ENCODE measurements at places on chromosomes 12 and 14.

- DNase-seq: no peak
Measured at GRCh38 chr14:98945611-98946570, 326.1 kb downstream of the BCL11B start.

DNA sequence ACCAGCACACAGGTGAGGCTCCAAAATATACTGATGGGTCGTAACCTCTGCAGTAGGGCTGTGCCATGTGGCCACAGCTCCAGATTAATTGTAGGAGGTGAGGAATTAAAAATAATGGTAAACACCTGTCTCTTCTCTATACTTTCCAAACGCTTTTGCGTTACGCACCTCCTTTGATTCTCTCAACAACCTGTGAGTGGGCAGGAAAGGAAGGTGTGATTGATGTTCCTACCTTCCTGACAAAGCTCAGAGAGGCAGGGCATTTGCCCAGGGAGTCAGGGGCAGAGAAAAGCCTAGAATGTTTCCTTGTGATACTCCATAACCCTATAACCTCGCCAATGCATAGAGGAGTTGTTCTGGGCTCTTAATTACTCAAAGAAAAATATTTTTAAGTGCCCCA is 124.9 kb downstream of the PRMT8 start:
- DNase-seq: no peak

- no peak for DNase-seq
Measured at GRCh38 chr12:132437943-132438700, 51.8 kb upstream of the FBRSL1 start.

DNA sequence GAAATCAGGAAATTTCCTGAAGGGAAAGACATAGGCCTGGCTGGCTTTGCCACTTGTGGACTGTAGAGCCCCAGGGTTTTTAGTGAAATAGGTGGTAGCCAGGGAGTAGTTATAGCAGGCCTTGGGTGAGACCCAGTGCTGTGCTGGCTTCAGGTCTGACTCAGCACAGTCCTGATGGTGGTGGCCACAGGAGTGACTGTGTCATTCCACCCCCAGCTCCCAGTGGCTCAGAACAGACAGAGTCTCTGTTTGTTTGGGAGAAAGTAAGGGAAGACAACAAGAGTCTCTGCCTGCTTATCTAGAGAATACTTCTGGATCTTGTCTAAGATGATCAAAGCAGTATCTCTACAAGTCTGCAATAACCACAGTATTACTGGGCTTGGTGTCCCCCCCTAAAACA is 27.5 kb upstream of the OR6J1 start:
- DNase-seq: no peak

GRCh38 chr12:14357486-14357885 is 8.0 kb upstream of the ATF7IP start:
- DNase-seq: no peak

- no peak for DNase-seq
Measured at GRCh38 chr14:106291626-106292025, 765.2 kb downstream of the TMEM121 start.

DNA sequence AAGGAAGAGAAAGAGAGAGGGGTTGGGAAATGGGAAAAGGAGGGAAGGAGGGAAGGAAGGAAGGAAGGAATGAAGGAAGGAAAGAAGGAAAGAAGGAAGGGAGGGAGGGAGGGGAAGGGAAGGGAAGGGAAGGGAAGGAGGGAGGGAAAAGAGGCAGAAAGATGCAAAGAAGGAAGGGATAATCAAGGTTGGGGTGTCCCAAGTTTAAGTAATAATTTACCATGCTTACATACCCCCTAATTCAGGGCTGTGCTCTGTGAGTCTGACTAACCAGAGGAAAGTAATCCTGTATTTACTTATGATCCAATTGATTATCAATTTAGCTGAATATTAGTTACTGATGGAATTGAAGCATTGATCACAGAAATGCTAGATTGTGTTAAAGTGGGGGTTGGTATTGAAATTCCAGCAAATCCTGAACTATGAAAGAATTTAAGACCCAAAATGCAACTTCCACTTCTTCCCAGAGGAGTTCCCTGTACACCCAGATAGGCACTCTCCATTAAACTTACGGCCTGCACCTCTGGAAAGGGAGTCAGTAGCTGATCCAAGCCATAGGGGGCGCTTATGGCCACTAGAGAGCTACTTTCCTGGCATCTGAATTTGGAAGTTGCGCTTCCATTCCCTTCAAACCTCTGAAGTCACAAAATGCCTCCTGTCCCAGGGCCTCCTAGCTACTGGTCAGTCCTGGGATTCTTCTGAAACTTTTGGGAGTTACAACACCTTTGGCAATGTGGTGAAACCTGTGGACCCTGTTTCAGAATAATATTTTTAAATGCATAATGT is 162.7 kb upstream of the PWP1 start:
- no peak for DNase-seq

GRCh38 chr12:129762436-129762835 is 141.4 kb downstream of the TMEM132D start:
- DNase-seq: peak; percentile 16
